ENCODE measurements at places on chromosomes 12 and 14.

DNA sequence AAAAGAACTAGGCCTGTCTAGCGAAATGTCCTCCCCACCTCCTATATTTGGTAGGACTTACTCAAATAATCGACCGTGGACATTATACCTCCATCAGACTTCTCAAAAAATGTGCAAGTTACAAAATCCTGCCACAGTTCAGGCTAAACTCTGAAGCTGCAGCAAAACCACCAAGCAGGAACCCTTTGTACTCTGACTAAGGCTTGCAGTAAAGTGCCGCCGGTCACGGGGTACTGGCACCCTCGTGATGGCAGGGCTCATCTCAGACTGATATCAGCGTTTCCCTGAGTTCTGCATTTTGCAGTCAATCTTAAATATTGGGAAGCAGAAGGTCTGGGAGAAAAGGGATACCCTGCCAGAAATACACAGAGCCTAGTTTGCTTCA is 17.1 kb downstream of the SLC11A2 start:
- peak; percentile 75 for DNase-seq

DNA sequence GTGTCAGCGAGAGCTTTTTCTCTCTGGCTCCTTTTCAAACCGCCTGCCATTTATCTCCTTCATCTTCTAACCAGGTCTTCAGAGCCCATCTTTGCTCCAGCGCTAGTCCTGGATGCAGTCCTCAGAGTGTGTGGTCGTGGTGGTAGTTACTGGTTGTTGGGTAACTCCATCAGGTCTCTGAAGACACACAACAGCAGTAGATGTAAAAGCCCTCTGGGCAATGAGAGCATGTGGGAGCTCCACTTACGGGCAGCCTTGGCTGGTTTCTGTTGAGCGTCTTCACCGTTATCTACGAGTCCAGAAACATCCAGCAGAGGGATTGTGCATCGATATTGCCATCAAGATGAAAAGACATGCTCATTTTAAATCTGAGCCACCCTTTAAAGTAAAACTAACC is 61.2 kb downstream of the FBXL14 start:
- DNase-seq = no peak

- peak; percentile 55 for DNase-seq
Measured at GRCh38 chr14:24307575-24308341, at the start of gene CIDEB. TSS of gene CIDEB (minus strand) at chr14:24307977. CDS start at chr14:24307858, 119 bp downstream.

- no peak for DNase-seq
Measured at GRCh38 chr14:63909984-63910383, 57.2 kb downstream of the SYNE2 start.
